ENCODE measurements at places on chromosomes 7 and 10. TPM values are rescaled to one million over a fixed set of nuclear protein-coding genes. Genes with fewer than 3 reads are reported as not detected.

GRCh38 chr10:33571616-33572015 is 237.1 kb upstream of the NRP1 start:
- H3K36me3 ChIP-seq = no peaks in the 10 kb centered on the region
- H3K27ac ChIP-seq = no peak overlapping the region
- H3K27me3 ChIP-seq = no peaks in the 10 kb centered on the region
- no peaks in the 10 kb centered on the region for H3K4me1 ChIP-seq

DNA sequence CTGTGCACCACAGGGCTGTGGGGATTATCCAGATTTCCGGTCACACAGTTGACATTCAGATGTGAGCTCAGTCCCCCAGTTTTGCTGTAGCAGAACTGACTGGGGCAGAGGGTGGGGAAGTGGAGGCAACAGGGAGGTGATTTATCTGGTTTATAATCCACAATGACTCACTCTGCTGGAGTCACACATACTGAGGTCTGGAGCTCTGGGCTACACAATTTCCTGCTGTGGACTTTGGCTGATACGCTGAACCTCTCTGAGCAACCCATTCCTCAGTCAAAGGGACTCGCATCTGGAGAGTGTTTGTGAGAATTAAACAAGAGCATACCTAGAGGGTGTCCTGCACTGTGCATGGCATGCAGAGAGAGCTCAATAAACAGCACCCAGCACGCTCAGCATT is 64.8 kb upstream of the PLPP4 start:
- no peaks in the 10 kb centered on the region for H3K36me3 ChIP-seq
- no peaks in the 10 kb centered on the region for H3K27me3 ChIP-seq
- no peak for DNase-seq
- no peaks in the 10 kb centered on the region for H3K4me1 ChIP-seq

DNA sequence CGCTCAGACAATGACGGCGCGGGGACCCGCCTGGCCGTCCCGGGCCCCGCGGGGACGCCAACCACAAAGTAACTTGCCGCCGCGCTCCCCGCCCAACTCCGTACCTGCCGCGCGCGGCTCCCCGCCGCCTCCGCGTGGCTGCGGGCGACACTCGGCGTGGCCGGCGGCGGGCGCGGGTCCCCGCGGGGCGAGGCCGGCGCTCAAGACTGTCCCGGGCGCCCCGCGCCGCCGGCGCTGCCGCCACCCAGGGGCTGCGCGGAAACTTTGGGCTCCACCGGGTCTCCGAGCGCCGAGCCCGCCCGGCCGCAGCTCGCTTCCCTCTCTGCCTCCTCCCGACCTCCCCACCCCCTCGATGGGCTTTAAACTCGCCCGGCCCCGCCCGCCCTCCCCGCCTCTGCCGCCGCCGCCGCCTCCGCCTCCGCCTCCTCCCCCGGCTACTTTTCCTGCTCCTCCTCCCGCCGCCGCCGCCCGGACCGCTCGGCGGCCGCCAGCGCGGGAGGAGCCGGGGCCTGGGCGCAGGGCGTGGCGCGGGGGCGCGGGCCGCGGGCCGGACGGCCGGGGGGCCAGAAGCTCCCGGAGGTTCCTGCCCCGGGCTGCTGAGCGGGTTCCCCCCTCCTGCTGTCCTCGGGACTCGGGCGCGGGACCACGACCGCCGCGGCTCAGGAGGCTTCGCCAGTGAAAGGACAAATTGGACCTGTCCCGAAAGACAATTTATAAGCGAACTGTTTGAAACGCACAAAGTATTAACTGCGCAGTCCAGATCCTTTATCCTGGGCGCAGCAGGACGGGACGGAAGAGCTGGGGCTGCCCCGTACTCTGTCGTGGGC is 10.6 kb upstream of the GRB10 start:
- H3K4me1 ChIP-seq = peaks cover 7% of the 10 kb centered on the region
- H3K27me3 ChIP-seq = no peaks in the 10 kb centered on the region
- H3K27ac ChIP-seq = no peak overlapping the region
- H3K36me3 ChIP-seq = peaks cover 15% of the 10 kb centered on the region
- DNase-seq = peak; percentile 87

DNA sequence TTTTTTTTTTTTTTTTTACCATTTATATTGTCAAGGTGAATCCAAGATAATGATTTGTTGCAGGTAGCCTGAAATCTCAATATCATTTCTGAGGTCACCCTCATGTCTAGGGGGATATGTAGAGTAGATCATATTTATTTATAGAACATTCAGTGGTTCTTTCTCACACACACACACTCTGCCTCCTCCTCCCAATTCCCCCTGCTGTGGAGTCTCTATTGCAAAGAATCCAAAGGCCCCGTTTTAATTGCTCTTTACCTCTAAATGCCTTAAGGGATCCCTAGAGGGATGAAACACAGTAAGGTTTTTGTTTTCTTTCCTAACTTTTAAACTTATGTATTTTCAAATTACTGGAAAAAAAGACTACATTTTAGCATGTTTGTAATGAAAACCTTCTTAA is 170.0 kb downstream of the PRKG1 start:
- peak overlapping the region; percentile 98 for H3K27ac ChIP-seq
- H3K36me3 ChIP-seq = no peaks in the 10 kb centered on the region
- DNase-seq = no peak
- H3K4me3 ChIP-seq = peak overlapping the region; percentile 28

- H3K4me3 ChIP-seq = no peak overlapping the region
- H3K27me3 ChIP-seq = no peaks in the 10 kb centered on the region
- no peaks in the 10 kb centered on the region for H3K36me3 ChIP-seq
Measured at GRCh38 chr7:113800826-113801225, 118.0 kb downstream of the PPP1R3A start.

DNA sequence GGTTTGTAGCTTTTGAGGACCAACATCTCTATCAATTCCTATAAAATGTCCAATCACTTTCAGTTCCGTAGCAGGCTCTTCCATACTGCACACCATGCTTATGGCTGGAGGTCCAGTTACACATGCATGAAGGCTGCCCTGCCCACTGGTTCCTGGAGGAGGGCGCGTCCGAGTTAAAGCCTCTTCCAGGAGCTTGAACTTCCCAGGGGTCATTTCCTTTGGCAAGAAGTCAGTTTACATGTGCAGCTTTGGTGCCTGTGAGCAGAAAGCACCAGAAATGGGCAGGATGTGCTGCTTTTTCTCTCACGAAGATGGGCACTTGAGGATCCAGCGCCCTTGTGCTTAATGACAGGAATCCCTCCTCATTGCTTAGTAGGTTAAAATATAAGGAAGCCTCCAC is 17.6 kb upstream of the PHYH start:
- H3K27ac ChIP-seq = no peak overlapping the region
- no peaks in the 10 kb centered on the region for H3K27me3 ChIP-seq
- peak; percentile 67 for DNase-seq
- peaks cover 35% of the 10 kb centered on the region for H3K36me3 ChIP-seq

GRCh38 chr7:150686030-150686631 is 625 bp downstream of the GIMAP2 start:
- H3K27ac ChIP-seq = no peak overlapping the region
- no peaks in the 10 kb centered on the region for H3K27me3 ChIP-seq
- no peak overlapping the region for H3K4me3 ChIP-seq
- no peak for DNase-seq
- no peaks in the 10 kb centered on the region for H3K36me3 ChIP-seq

DNA sequence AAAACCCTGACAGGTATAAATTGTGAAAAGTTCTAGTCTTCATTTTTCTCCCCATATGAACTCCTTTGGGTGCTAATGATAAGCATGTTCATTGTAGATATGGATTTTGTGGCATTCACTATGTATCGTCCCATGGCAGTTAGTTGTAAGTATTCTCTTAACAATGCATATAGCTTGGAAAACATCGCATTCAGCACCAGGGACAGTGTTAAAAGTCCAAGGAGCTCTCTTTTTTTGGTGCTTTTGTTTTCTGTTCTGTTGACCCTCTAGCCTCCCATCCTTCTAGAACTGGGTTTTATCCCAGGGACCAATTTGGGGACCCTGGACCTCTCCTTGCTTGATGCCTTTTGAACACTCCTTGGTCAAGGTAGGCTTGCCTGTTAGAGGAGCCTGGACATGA is 37.7 kb downstream of the INSYN2A start:
- no peak overlapping the region for H3K27ac ChIP-seq
- DNase-seq = no peak
- no peaks in the 10 kb centered on the region for H3K36me3 ChIP-seq
- H3K4me3 ChIP-seq = no peak overlapping the region

GRCh38 chr7:99790407-99790806 is 6.4 kb upstream of the CYP3A4 start:
- H3K4me1 ChIP-seq = no peaks in the 10 kb centered on the region
- DNase-seq = no peak
- no peaks in the 10 kb centered on the region for H3K36me3 ChIP-seq
- H3K27ac ChIP-seq = no peak overlapping the region
- H3K4me3 ChIP-seq = no peak overlapping the region

- peaks cover 30% of the 10 kb centered on the region for H3K36me3 ChIP-seq
- H3K4me3 ChIP-seq = peak overlapping the region; percentile 80
- peaks cover 18% of the 10 kb centered on the region for H3K4me1 ChIP-seq
- peak; percentile 98 for DNase-seq
Measured at GRCh38 chr7:151062399-151063211, 3.2 kb downstream of the SLC4A2 start.

DNA sequence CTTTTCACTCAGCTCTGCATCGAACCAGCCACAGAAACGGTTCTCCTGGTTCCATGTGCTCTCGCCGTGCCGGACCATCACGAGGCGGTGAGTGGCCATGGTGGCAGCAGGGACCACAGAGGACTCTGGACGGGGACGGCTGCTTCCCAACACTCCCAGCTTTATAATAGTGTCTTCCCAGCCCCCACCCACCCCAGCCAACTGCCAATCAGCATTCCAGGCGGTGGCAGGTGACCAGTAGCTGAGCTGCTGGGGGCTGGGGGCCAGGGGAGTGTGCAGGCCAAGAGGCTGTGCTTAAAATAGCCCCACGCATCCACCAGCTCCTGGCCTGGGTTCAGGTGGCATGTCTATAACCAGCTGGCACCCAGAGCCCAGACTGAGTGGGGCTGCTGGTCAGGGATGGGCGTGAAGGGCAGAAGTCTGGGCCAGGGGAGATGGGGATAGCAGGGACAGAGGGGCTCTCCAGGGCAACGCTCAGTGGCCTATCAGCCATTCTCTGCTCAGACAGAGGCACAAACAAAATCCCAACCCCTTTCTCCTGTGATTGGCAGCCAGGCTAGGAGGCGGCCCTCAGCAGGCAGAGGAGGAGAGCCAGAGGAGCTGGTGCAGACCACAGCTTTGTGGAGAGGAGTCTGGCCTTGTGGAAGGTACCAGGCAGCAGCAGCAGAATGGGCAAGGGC is at the start of gene PGAM2:
Gene PGAM2, minus strand, starts transcription at position 137 of the 680 bp plus-strand sequence. Its CDS starts 38 bp downstream, at position 99.
- DNase-seq = peak; percentile 85
- H3K36me3 ChIP-seq = peaks cover 8% of the 10 kb centered on the region
- H3K4me1 ChIP-seq = peaks cover 10% of the 10 kb centered on the region
- H3K27ac ChIP-seq = peak within 1 kb of the TSS; percentile 69
- peaks cover 10% of the 10 kb centered on the region for H3K27me3 ChIP-seq

DNA sequence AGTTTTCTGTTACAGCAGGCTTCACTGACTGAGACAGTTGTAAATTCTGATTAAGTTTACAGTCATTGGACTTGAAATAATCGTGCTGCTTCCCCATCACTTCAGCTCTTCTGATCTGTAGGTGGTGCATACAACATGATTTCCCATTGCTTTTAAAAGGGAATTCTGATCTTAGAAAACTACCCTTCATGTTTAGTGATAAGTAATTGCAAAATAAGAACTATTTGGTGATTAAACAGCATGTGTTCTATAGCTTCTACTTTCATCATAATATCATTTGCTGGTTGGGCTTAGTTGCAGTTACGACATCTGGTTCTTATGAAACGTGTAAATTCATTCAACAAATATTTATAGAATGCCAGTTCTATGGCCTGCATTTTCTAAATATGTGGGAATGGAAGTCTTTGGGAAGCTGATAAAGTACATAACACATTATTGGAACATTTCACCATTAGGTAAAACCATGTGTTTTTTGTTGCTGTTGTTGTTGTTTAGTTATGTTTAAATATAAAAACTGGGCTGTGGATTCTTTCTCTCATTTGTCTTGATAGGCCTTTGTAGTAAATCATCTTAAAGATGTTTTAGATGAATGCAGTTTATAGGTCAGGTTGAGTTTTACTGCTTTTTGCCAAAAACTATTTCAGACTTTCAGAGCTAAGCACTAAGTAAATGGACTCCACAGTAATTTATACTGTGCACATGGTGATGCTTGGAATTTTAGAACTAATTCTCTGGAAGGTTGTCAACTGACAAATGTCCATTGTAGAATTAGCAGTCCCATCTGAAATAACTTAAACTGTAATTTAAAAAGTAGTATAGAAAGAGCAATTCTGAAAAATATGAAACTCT is 13.1 kb downstream of the GNAI1 start:
- peaks cover 2% of the 10 kb centered on the region for H3K4me1 ChIP-seq
- no peaks in the 10 kb centered on the region for H3K27me3 ChIP-seq

DNA sequence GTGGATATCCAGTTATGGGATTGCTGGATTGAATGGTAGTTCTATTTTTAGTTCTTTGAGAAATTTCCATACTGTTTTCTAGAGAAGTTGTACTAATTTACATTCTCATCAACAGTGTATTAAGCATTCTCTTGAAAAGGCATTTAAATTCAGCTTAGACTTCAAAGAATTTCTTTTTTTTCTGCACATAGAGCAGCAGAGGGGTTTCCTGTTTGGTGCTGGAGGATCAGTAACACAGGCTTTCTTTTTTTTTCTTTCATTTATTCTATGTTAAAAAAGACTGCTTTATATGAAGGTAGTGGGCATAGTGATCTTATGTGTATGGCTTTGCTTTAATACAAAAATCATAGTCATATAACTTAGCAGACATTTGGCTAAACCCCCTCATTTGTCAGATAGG is 47.6 kb upstream of the TARP start:
- peaks cover 6% of the 10 kb centered on the region for H3K4me1 ChIP-seq
- no peak overlapping the region for H3K4me3 ChIP-seq
- H3K36me3 ChIP-seq = no peaks in the 10 kb centered on the region
- H3K27ac ChIP-seq = no peak overlapping the region

Gene FLNC
- 11.3 TPM for total RNA-seq

Gene TBXAS1
- 7.6 TPM for total RNA-seq

Gene LRRC61
- 0.77 TPM for total RNA-seq

Gene SNX10
- total RNA-seq = 19.3 TPM

Gene SKIDA1
- 12.0 TPM for total RNA-seq

Gene CHST3
- 12.9 TPM for total RNA-seq

Gene ARF5
- 291 TPM for total RNA-seq

Data from endodermal cell (in vitro differentiated cells).